Renal cortex interstitium (tissue), 15 donors: ENCODE measurements at places on chromosomes 1 and 21. TPM values are rescaled to one million over a fixed set of nuclear protein-coding genes. Genes with fewer than 3 reads are reported as not detected.

DNA sequence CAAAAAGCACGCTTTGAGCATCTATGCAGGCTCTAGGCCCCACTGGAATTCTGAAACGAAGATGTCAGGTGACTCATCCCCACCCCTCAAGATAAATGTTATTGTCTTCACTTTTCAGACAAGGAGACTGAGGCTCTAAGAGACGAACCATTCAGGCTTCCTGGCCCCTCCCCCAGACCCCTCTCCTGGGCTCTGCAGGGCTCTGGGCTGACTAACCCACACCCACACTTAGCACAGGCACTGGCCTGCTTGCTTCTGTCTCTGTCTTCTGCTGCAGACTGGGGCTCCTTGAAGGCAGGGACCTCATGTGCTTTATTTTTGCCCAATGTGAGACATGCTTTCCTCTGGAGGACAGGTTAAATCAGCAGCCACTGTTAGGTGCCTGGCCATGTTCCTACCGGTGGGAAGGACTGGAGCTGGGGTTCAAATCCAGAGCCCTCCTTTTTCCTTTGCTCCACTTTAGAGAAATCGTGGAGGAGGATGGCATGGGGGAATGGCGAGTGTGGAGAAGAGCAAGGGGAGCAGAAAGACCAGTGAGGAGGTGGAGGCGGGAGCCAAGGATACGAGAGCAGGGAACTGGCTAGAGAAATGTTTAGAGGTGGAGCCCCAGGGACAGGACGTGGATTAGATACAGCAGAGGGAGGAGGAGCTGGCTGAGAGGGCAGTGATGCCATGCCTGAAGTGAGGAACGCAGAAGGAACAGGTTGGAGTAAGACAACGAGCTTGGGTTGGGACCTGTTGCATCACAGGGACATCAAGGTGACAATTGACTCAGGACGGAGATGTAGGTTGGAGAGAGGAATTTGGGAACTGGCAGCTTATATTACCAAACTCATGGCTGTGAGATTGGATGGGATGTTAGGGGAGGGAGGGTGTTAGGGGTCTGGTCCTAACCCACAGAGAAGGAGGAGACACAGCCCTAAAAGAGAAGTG, 1.7 kb downstream of the TMEM125 start:
- DNase-seq = no peak

The PTPRU gene
- 11.9 TPM for polyA plus RNA-seq

GRCh38 chr21:35686156-35686555, 374.2 kb downstream of the SETD4 start:
- DNase-seq = no peak

DNA sequence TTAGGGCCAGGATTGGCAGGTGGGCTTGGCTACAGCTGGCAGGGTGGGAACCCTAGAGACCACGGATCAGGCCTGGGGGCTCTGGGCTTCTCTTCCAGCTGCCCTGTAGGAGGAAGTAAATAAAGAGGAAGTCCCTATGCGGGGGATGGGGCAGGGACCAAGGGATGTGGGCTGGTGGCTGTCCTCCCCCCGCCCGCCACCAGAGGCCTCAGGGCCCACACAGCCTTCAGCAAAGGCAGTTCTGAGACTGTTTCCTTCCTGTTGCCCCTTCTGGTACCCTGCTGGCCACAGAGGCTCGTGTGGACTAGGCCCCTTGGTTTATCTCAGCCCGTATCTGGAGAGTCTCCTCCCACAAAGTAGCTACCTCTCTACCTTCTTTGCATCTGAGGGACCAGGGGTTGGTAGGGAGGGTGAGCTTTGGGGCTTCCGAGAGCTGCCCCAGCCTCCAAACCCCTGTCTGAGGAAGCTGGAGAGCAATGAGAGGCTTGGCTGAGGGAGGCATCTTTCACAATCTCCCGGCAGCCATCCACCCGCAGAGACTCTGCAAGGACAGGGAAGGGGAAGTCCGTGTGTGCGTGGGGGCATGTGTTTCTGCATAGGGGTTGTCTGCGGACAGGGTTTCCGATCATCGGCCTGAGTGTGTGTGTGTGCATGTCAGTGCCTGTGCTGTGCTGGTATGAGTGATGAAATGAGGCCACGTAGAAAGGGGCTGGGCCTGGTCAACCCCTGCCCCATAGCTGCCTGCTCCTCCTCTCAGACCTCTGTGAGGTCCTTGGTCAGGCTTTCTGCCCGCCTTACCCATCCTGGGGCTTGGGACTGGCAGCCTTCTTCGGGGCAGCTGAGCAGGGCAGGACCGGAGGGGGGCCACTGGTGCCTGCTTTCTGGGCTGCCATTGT, 12.5 kb downstream of the RPS6KA1 start:
- no peak for DNase-seq

DNA sequence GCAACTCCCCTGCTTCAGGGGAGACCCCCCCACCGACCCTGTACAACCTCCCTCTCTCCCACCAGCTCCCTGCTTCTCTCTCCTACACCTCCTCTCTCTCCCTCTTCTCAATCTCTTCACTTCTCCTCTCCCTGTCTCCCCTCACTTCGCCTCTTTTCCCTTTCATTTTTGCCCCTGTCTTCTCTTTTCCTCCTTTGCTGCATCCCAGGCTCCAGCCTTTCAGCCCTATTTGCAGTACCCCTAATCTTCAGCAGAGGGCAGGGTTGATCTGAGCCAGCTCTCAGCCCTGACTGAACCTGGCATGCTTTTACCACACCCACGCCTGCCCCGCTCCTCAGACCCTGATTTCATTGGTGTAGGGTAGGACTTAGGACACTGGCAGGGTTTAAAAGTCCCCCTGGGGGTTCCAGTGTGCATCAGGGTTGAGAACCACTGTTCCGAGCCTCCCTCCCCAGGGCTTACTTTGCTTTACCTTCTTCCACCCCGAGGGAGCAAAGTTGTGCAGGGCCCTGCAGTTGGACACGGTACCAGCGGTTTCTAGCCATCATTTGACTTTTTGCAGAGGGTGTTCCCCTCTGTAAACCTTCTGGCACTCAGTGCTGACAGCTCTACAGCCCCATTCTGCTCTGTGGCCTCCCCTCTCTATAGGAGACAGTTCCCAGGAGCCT, 67.3 kb upstream of the CNTN2 start:
- DNase-seq = peak; percentile 27

GRCh38 chr21:45085700-45086099, 11.3 kb downstream of the ADARB1 start:
- DNase-seq = no peak

DNA sequence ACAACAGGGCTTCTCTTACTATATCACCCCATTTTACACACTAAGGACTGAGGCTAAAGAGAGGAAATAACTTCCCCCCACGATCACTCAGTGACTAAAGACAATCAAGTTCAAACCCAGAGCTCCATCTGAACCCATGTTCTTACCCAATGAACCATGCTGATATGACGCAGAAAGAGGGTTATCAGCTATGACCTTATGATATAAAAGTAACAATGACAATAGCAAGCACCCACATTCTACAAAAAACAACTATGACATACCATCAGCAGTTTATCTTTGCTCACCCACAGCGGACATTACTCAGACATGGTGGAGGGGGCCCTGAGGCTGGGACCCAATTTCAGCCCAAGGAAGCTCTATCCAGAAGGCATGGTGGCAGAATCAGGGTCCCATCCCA, 75.7 kb downstream of the PTPN14 start:
- DNase-seq = no peak

- no peak for DNase-seq
These were observed 168.5 kb downstream of the PSMG1 start for GRCh38 chr21:39014747-39015146.

The GJB4 gene
- 0.12 TPM for polyA plus RNA-seq

The ENTREP3 gene
- 20.9 TPM for polyA plus RNA-seq

DNA sequence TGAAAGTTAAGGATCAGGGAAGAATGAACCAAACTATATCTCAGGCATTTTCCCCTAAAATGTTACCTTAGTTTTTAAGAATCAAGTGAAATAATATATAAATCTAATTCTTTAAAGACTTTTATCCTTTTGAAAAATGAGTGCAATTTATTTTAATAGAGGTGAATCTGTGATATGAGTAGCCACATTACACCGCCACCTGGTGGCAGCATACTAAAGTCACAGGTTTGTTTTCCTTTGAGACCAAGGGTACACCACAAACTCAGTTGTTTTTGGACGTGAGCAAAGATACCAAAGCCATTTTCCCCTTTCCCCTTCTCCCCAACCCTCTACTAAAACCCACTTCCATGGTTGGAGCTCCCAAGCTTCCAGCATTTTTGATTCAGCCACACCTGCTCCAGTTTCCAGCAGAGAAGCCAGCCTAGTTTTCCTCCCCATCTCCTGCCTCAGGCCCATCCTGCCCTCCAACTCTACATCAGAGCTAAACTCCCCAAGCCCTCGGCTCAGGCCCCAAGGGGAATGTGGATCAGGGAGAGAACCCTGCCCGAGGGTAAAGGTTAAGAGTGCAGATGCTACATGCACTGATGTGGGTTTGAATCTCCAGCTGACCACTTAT, 22.9 kb upstream of the LDLRAP1 start:
- DNase-seq = no peak

- DNase-seq = no peak
These were observed 1.7 kb downstream of the ISG15 start for GRCh38 chr1:1014799-1015681.

DNA sequence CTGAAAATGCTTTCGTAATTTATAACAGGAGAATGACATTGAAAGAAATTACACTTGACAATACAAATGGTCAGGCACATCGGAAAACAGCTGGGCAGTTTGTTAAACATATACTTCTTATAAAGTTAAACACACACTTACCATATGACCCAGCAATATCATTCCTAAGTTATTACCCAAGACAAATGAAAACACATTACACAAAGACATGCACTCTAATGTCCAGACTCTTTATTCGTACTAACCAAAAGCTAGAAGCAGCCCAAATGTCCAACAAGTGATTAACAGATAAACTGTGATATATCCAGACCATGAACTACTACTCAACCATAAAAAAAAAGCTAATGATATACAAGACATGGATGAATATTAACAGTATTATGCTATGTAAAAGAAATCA, 8.5 kb downstream of the AKT3 start:
- DNase-seq = no peak

DNA sequence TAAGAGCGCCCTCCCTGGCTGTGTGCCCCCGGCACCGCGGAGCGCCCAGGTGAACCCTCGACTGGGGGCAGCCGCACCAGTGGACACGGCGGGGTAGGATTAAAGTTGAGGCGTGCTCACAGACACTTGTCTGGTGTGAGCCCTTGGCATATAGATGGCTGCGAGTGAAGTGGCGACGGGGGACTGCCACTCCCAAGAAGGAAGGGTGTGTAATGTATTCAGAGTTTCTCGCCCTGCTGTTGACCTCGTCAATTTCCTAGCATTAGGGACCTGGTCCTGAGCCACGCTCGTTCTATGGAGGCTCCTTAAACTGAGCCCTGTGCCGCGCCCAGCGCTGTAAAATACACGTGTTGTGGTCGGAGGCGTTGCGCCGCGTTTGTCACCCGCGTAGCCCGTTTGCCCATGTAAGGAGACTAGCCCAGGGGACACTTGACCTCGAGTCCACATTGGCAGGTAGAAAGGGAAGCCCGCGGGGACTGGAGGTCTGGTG, 554 bp downstream of the EVA1C start:
- DNase-seq = no peak

GRCh38 chr1:226117330-226117729, 54.8 kb downstream of the H3-3A start:
- DNase-seq = no peak

The PEAR1 gene
- polyA plus RNA-seq = 18.1 TPM

The RAP1GAP gene
- polyA plus RNA-seq = 16.6 TPM

DNA sequence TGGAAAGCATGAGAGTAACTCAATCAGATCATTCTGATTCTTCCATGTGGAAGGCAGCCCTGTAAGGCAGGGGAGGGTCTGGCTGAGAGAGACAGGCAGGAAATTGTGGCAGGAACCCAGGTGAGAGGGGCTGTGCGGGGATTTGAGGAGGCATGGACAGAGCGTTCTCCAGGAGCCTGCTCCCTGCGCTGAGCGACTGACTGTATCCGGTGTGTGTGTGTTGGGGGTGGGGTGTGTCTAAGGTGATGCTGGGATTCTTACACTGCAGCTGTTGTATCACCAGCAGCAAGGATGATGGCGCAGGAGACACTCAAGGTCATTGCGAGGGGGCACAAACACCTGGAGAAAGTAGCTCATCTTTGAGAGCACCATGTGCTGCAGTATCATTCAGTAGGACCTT, 128.5 kb downstream of the RHOU start:
- no peak for DNase-seq

- DNase-seq = no peak
These were observed 161.4 kb downstream of the KAZN start for GRCh38 chr1:14759843-14760242.

DNA sequence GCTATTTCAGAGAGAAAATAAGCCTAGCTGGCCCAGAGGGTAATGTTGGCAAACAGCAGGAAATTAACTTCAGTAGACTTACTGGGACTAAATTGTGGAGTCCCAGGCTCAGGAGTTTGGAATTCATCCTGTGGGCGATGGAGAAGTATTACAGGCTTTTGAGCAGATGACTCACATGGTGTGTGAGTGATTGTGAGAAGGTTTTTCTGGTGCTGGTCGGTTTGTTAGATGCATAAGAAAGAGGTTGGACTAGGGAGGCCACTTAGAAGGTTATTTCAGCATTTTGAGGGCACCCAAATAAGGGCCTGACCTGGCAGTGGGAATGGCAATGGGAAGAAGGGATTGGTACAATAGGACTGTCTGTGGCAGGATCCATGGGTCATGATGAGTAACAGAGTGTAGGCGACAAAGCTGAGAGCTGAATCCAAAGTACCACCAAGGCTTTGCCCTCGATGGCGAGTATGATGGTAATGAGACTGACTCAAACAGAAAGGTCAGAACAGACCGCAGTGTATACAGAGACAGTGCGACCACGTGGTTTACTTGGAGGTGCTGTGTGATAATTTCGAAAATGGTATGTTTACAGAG, 69.2 kb upstream of the KIF26B start:
- DNase-seq = no peak

The PTPRC gene
- 5.6 TPM for polyA plus RNA-seq

DNA sequence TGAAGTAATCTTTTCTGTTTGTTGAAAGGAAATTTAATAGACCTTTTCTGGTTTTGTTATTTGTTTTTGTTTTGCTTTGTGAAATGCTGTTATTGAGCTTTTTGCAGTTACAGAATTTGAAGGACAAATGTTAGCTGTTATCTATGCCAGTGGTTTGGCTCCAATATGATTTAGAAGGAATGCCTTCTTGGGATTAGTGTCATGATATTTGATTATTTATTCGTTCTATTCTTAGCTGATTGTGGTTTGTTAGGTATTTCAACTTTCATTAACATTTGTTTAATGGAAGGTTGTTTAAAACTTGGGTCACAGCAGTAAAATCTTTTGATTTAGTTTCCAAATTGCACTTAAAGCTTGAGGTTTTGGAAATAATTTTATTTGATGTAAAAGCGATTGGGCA, 33.5 kb downstream of the ADGRL2 start:
- DNase-seq = no peak

The TMEM52 gene
- polyA plus RNA-seq = 1.4 TPM

DNA sequence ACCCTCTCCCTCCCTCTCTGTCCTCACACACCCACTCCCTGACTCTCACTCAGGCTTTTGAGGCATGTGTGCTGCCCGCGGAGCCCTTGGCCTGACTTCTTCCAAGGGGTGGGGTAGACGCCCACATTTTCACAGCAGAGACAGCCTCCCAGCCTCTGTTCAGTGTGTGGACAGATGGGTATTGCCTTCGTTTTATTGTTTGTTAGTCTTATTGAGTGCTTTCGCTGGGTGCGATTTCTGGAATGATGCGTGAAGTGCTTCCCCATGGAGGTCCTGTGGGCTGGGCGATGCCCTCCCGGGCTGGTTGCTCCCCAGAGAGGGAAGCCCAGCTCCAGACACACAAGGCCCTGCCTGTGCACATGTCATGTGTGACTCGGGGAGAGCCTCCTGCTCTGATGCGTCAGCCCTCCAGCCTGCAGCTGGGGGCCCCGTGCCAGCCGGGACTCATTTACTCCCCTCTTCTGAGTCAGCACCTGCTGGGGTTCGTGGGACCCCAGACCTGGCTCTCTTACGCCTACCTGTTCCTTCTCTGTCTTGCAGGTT, 14.7 kb downstream of the PDXK start:
- DNase-seq = no peak
